Testis (tissue), 5 donors: ENCODE measurements at places on chromosomes 13 and 19. TPM values are rescaled to one million over a fixed set of nuclear protein-coding genes. Genes with fewer than 3 reads are reported as not detected.

- no peak overlapping the region for H3K4me3 ChIP-seq
- no peaks in the 10 kb centered on the region for H3K4me1 ChIP-seq
- no peak overlapping the region for H3K27ac ChIP-seq
- no peaks in the 10 kb centered on the region for H3K27me3 ChIP-seq
- DNase-seq, result no peak
Measured at GRCh38 chr13:20616059-20616797, 49.3 kb downstream of the IFT88 start.

- DNase-seq, result no peak
- no peaks in the 10 kb centered on the region for H3K36me3 ChIP-seq
- no peak overlapping the region for H3K4me3 ChIP-seq
- H3K4me1 ChIP-seq, result no peaks in the 10 kb centered on the region
- no peaks in the 10 kb centered on the region for H3K27me3 ChIP-seq
Measured at GRCh38 chr13:36261976-36262375, 35.6 kb downstream of the CCDC169 start.

DNA sequence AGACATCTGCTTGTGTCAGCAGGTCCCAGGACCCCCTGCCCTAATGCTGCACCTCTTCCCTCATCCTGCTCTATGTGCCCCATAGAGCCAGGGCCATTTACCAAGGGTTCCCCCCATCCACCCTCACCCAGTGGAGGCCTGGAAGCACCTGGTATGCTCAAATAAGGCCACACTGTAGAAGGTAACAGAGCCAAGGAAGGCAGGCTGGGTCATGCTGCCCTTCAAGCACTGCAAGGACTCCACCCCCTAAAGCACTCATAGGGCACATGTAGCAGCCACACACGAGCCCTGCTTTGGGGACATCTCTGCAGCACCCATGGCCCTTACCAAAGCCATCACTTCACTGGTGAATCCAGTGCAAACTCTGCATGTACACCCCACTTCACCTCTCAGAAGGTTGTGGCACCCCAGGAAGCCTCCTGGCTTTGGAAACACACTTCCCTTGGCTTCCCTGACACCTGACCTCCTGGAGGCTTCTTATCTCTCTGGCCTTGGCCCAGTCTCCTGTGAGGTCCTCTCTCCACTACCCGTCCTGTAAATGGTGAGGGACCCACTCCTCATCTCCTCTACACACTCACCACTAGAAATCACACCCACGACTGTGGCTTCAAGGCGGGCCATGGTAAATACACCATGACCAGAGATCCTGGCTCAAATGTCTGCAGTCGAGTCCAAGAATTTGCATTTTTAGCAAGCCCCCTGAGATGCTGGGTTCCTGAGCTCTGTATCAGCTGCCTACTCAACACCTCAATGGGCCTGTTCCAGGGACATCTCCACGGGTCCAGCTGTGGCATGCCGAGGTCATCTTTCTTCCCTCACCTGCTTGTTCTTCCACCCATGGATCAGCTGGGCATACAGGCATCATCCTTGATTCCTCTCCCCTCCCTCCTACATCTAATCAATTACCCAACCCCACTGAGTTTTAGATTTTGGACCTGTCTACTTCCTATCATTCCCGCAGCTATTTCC is 80.9 kb upstream of the DOCK9 start:
- no peaks in the 10 kb centered on the region for H3K36me3 ChIP-seq
- no peak overlapping the region for H3K4me3 ChIP-seq
- no peak for DNase-seq
- H3K27ac ChIP-seq, result no peak overlapping the region

GRCh38 chr13:26991508-26992181 is 180.0 kb downstream of the USP12 start:
- H3K36me3 ChIP-seq, result no peaks in the 10 kb centered on the region
- H3K27me3 ChIP-seq, result no peaks in the 10 kb centered on the region

GRCh38 chr19:4088975-4089374 is 22.3 kb upstream of the ZBTB7A start:
- no peaks in the 10 kb centered on the region for H3K4me1 ChIP-seq
- H3K4me3 ChIP-seq, result no peak overlapping the region
- DNase-seq, result no peak
- H3K27ac ChIP-seq, result no peak overlapping the region
- no peaks in the 10 kb centered on the region for H3K36me3 ChIP-seq

DNA sequence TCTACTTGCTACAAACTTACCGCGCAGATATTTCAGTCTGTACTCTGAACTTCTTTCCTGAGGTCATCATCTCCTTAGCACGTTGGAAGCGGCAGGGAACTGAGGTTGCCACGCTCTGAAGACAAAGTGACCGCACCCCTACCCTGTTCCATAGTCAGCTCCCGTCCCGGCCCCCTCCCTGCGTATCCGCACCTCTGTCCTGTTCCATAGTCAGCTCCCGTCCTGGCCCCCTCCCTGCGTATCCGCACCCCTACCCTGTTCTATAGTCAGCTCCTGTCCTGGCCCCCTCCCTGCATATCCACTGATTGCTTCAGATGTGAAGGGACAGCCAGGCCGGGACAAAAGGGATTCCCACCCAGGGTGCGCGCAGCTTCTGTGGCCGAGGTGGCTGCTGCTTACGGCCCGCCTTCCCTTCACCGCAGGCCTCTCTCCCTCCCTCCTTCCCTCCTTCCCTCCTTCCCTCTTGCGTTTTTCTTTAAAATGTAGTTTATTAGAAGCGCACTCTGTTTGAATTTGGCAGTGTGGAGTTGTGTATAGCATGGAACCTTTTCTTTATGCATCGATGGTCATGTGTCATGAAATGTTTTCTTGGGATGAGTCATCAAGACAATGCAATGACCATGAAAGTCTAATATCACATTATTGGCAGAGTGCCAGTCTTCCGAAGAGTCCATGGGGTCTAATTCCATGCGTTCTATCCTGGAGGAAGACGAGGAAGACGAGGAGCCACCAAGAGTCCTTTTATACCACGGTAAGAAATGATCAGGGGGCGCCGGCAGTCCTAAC is 21.9 kb upstream of the NDUFS7 start:
- no peak for DNase-seq
- no peaks in the 10 kb centered on the region for H3K36me3 ChIP-seq
- H3K27ac ChIP-seq, result peak overlapping the region; percentile 51
- peaks cover 30% of the 10 kb centered on the region for H3K4me1 ChIP-seq
- no peak overlapping the region for H3K4me3 ChIP-seq

GRCh38 chr19:20124879-20125278 is 42.1 kb upstream of the ZNF486 start:
- no peaks in the 10 kb centered on the region for H3K4me1 ChIP-seq
- H3K36me3 ChIP-seq, result no peaks in the 10 kb centered on the region
- no peaks in the 10 kb centered on the region for H3K27me3 ChIP-seq
- H3K4me3 ChIP-seq, result no peak overlapping the region

GRCh38 chr19:13022859-13023636 is 27.8 kb downstream of the NFIX start:
- peaks cover 45% of the 10 kb centered on the region for H3K4me1 ChIP-seq
- H3K36me3 ChIP-seq, result no peaks in the 10 kb centered on the region

- no peak overlapping the region for H3K27ac ChIP-seq
- H3K27me3 ChIP-seq, result no peaks in the 10 kb centered on the region
- no peak overlapping the region for H3K4me3 ChIP-seq
- no peaks in the 10 kb centered on the region for H3K4me1 ChIP-seq
- DNase-seq, result no peak
- no peaks in the 10 kb centered on the region for H3K36me3 ChIP-seq
Measured at GRCh38 chr13:54449922-54450321, 1421.3 kb downstream of the OLFM4 start.

- DNase-seq, result no peak
- no peaks in the 10 kb centered on the region for H3K27me3 ChIP-seq
- H3K4me1 ChIP-seq, result no peaks in the 10 kb centered on the region
- no peak overlapping the region for H3K27ac ChIP-seq
- H3K4me3 ChIP-seq, result no peak overlapping the region
- H3K36me3 ChIP-seq, result no peaks in the 10 kb centered on the region
Measured at GRCh38 chr13:54184576-54184975, 1156.0 kb downstream of the OLFM4 start.

The SPHK2 gene
- total RNA-seq, result 43.1 TPM

The FOXO1 gene
- total RNA-seq, result 52.2 TPM

GRCh38 chr19:12481781-12482508 is 2.7 kb downstream of the ZNF709 start:
- no peaks in the 10 kb centered on the region for H3K36me3 ChIP-seq
- peaks cover 6% of the 10 kb centered on the region for H3K4me1 ChIP-seq
- no peaks in the 10 kb centered on the region for H3K27me3 ChIP-seq
- H3K27ac ChIP-seq, result no peak overlapping the region

- H3K27me3 ChIP-seq, result no peaks in the 10 kb centered on the region
- H3K4me1 ChIP-seq, result no peaks in the 10 kb centered on the region
- no peak for DNase-seq
- no peaks in the 10 kb centered on the region for H3K36me3 ChIP-seq
- no peak overlapping the region for H3K4me3 ChIP-seq
Measured at GRCh38 chr19:49295208-49295880, 29.6 kb downstream of the SLC6A16 start.

DNA sequence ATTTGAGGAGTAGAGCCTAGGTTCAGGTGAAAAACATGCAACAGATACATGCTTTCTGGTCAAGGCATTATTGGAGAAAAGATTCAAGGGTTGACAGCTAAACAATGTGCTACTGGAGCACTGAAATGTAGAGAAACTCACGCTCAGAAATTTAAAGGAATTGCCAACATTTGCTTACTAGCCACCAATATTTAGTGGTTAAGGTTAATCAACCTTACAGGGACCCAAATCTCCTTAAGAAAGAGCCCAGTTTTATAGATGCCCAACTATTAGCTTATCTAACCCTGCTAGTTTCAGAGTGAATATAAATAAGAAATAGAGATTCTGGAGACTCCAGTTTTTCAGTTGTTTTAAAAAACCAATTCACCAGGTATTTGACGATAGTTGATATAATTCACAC is 203.6 kb downstream of the DACH1 start:
- no peaks in the 10 kb centered on the region for H3K27me3 ChIP-seq
- H3K27ac ChIP-seq, result no peak overlapping the region
- no peaks in the 10 kb centered on the region for H3K36me3 ChIP-seq
- no peak overlapping the region for H3K4me3 ChIP-seq
- DNase-seq, result no peak
- no peaks in the 10 kb centered on the region for H3K4me1 ChIP-seq

DNA sequence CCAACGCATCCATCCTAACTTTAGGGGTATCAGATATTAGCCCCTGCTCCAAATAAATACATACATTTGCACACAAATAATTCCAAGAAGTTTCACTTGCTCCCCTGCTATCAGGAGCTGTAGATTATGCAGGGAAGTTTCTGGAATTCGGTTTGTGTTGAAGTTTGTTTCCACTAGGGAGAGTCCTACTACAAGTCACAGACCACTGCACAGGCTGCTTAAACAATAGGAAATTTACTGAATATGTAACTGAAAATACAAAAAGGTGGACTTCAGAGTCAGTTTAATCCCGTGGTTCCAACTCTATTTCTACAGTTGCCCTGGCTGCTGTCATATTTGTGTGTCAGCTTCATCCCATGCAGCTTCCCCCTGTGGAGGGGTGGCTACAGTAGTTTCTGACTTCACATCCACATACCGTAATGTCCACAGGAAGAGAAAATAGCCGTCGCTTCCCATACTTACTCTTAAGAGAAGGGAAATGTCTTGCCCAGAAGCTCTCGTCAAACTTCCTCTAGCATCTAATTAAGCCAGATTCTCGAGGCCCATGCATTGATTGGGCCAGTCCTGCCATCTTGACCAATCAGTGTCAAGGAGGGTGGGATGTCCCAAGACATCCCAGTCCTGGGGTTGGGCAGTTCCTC is 286.6 kb downstream of the COG6 start:
- no peaks in the 10 kb centered on the region for H3K27me3 ChIP-seq
- no peaks in the 10 kb centered on the region for H3K36me3 ChIP-seq
- peak; percentile 15 for DNase-seq
- no peak overlapping the region for H3K4me3 ChIP-seq

The FREM2 gene
- 4.4 TPM for total RNA-seq

DNA sequence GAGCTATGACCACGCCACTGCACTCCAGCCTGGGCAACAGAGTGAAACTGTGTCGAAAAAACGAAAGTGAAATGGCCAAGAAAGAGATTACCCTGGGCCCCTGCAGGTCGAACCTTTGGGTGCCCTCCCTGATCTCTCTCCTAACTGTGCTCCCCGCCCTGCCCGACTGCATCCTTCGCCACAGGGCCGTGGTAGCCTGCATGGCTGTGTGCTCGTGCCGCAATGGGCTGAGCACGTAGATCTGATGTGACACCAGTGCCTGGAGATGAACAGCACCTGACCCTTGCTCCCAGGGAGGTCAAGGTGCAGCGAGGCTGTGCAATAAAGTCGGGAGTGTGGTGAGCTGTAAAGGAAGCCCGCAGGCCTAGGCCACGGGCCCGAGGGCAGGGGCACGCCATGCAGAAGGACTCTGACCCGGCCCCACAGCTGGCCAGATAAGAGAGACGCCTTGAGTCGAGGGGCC is 60.2 kb downstream of the PEX11G start:
- no peaks in the 10 kb centered on the region for H3K36me3 ChIP-seq
- no peak overlapping the region for H3K4me3 ChIP-seq
- no peak overlapping the region for H3K27ac ChIP-seq

The NLRP5 gene
- 2.8 TPM for total RNA-seq
